Tibial nerve (tissue), 4 donors: ENCODE measurements at places on chromosomes 6 and 20.

- DNase-seq = no peak
Measured at GRCh38 chr20:40361916-40362315, 327.1 kb downstream of the MAFB start.

- no peak for DNase-seq
Measured at GRCh38 chr6:34459899-34460593, 5.8 kb upstream of the PACSIN1 start.

GRCh38 chr20:33000802-33001466 is 3.3 kb downstream of the SUN5 start:
- DNase-seq = no peak

DNA sequence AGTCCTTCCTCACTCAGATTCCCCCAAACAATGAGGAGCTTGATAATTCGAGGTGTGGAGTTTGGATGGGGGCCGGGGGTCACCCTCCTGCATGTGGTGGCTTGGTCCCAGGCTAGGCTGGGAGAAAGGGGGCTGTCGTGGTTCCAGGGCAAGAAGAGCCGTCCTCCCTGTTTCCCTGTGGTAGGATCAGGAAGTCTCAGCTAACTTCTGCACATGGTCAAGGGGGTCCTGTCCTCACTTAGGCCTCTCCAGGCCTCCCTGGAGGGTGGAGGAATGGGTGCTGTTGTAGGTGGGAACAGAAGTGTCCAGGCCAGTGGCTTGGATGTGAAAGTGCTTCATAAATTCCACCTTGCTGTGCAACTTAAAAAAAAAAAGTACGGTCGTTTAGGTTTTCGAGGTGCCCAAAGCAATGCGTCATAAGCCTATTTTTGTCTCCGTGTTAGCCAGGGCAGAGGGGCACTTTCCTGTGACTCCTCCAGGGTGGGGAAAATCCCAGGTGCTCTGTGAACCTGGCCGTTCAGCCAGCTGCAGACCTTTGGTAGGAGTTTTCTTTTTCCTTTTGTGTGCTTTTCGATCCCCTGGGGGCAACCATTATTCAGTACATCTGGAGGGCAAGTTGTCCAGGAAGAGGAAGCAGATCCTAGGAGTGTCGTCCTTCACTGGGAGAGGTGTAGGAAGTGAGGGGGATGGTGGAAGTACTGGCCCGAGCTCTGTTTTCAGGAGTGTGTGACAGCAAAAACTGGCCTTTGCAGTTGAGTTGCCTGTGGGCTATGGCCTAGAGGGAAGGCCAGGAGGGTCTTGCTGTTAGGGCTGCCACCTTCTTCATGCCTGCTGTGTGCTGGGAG is 9.6 kb downstream of the IGF2R start:
- no peak for DNase-seq

- DNase-seq = no peak
Measured at GRCh38 chr6:150514806-150515380, 84.8 kb upstream of the PLEKHG1 start.

DNA sequence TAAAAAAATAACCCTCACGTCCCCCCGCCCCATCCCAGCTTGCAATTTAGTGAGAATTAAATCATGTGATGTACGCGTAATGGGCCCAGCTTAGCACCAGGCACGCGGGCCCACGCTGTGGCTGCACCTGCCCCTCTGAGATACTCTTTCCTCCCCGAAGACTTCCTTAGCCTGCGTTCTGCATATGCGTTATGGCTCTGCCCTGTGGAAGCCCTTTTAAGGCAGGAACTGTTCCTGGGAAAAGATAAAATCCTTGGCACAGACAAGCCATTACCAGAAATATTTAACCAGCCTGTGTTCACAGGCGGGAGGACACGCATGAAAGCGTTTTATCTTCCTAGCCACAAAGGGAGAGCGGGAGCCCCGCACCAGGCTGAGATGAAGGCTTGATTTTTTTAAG is 311.0 kb downstream of the LRFN2 start:
- DNase-seq = no peak
